Kidney epithelial cell (primary cell): ENCODE measurements at places on chromosomes 3 and 15. TPM values are rescaled to one million over a fixed set of nuclear protein-coding genes. Genes with fewer than 3 reads are reported as not detected.

GRCh38 chr3:151393941-151394340 lies 9.4 kb upstream of the P2RY12 start:
- DNase-seq: no peak

DNA sequence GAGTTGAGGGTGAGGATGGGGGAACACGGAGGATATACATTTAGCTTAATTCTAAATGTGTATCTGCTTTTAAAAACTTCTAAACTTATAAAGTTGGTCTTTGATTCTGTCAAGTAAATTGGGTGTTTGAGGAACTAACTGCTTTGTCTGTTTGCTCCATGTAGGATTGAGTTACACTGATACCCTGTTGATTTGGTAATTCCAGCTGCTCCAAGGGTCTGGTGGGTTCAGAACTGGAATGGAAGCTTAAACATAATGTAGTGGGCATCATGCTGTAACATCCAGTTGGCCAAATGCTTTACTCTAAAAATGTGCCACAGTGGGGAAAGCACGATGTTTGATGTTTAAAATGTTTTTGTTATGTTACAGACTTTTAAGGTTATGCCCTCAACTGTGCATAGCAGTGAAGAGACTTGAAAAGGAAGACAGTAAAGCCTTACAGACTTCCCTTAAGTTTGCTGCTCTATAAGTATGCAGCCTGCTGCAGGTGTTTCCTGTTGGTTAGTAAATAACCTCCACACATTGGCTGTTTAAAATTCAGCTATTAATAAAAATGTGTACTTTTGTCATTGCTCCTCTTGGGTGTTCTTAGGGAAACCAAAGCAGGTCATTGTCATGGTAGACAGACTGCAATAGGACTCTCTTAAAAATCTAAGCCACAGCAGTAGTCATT lies 5.9 kb upstream of the EDEM1 start:
- DNase-seq: no peak

DNA sequence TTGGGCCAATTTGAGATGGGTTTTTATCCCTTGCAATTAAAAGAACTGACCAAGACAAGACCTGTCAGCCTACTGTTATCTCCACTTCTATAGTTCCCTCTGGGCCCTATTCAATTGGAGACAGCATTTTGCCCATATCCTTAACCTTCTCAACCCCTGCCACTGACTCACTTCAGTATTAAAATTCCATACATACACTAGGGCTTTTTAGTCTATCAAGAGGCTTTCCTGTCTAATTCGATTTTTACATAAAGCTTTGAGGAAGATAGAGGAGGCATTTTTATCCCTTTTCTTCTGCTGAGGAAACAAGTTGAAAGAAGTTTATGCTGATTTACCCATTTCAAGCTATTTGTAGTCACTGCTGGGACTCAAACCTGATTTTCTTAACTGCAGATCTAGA lies 51.1 kb downstream of the GTF2E1 start:
- no peak for DNase-seq

DNA sequence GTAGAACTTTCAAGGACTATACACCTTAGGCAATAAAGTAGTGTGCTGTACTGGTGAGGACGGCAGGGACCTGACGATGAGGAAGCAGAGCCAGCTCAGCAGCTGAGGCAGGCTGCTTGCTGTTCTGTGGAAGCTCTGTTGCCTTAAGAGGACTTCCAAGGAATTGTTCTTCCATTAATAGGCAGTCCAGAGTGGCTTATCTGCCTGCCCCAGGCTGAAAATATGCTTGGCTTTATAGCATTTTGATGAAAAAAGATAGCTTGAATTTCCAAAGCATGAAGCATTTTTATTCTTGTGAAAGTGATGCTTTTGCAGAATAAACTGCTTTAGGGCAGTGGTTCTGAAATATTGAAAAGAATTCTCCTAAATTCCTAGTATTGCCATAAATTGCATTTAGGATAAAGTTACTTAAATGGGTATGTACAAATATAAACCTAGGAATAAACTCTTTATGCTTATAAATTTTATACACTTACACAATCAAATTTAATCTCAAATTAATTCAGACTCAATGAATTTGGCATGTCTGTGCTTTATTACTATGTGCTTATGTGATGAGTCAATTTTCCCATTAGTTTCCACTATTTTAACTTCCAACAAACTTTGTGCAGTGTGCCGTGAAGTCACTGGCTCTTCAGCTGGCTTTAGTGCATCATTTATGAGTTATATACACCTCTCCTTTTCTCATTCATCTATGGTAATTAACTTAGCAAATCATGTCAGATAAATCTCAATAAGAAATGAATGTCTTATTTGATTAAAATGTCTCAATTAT lies 231.0 kb upstream of the RASGRP1 start:
- DNase-seq: no peak

DNA sequence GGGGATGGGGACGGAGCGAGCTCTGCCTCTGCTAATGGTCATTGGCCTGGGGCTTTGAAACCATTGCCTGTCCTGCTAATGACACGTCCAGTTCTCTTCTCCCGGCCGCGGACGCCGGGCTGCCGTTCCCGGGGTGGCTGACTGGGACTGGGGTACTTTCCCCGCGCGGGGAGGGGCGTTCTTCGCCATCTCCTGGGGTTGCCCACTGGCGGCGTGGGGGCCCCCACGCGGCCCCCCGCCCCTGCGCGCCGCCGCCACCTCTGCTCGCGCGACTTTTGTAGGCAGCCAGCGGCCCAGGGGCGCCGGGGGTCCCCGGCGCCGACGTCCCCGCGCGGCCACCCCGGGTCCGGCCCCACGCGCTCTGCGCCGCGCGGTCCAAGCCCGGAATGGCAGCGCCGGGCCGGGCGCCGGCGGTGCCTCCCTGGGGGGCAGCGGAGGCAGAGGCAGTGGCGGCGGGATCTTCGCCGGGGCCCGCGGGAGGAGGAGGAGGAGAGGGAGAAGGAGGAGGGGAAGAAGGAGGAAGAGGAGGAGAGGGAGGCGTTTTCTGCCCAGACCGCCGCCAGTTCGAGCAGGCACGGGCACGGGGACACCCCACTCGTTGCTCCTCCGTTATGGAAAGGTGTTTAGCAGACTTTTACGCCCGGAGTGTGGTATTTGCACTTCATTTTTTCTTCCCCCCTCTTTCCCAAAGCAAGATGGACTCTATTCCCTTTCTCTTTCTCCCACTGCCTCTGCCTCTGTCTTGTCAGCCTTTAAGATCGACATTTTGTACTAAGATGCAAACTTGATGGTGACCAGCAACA lies 2.3 kb downstream of the BBX start:
- DNase-seq: no peak

DNA sequence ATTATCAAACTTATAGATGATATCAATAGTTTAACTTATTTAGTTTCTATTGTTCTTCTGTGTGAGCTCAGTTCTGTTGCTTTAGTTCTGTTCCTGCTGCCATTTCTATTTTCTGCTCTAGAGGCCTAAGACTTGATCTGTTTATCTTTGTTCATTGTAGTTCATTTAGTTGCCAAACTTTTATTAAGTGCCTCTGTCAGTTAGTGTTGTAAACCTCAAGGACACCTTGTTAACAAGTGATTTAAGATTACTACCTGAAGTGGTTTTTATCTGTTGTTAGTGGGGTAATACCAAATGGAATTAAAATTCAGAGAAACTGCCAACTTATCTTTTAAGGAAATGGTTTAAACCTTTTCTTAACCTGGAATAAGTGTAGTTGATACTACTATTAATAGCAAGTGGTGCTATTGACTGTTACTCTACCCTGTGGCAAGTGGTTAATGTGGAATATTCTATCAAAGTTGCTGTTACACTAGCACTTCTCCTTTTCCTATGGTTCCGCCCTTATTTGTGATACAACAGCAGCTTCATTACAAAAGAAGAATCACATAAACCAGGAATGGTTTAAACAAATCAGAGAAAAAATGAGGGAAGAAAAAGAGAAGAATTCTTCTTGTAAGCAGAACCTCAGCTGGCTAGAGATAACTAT lies 500.6 kb upstream of the GOLIM4 start:
- no peak for DNase-seq

- no peak for DNase-seq
Observed at GRCh38 chr3:49671291-49672288, 2.6 kb upstream of the APEH start.

DNA sequence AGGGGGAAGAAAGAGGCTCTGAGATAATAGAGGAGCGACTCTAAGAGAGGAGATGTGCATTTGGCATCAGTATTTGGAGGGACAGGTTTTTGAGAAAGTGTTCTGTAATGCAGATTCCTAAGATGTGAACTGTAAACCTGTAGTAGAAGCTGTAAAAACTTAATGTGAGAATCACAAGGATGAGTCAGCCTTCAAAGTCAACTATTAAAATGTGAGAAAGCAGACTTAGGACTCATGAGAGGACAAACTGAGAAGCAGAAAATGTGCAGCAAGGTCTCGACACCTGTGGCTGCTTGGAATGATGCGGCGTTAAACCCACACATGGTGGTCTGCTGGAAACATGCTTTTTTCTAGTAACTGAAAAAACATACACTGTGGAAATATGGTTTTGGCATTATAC lies 36.0 kb downstream of the USP13 start:
- peak; percentile 25 for DNase-seq

DNA sequence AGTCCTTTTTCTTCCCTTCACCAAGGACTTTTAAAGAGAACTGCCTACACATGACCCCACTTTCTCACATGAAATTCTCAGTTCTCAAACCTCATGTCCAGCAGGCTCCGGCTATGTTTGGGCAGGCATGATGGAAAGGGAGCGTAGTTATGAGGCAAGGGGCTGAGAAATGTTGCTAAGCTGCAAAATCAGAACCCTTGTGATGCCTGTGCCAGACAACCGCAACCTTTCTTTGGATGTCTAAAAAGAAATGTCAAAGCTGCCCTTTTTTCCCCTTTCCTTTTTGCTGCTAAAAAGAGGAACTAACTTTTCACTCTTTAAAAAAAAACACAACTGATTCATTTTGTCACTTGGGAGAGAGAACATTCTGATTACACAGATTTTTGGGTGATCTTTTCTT lies 19.2 kb downstream of the GNB4 start:
- no peak for DNase-seq

- DNase-seq: no peak
Observed at GRCh38 chr15:85709250-85709649, 85.5 kb downstream of the KLHL25 start.

DNA sequence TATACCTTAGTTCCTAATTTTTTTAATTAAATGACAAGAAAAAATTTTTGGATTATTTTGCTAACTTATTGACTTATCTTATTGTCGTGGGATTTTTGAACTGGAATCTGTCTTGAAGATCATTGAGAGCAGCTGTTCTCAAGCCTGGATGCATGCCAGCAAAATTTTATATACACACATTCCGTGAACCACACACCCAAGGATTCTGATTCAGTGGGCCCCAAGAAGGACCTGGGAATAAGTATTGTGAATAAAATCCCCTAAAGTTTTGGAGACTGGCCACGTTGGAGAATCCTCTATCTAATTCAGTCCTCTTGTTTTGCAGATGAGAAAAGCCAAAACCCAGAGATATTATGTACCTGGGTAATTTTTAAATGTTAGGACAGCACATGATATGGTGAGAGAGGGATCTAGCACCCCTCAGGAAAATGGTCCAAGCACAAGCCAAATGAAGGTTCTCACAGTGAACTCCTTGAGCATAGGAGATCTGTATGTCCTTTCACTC lies 55.2 kb downstream of the UNC13C start:
- DNase-seq: no peak

- DNase-seq: no peak
Observed at GRCh38 chr3:56762718-56763117, 39.0 kb downstream of the ARHGEF3 start.

- DNase-seq: no peak
Observed at GRCh38 chr3:195356151-195357086, 85.5 kb upstream of the XXYLT1 start.

GRCh38 chr3:138688871-138689299 lies 80.3 kb downstream of the FAIM start:
- DNase-seq: no peak

- DNase-seq: peak; percentile 32
Observed at GRCh38 chr3:164940745-164941144, 137.6 kb downstream of the SI start.

- no peak for DNase-seq
Observed at GRCh38 chr3:9703736-9704346, at the start of gene CPNE9. TSS of gene CPNE9 (plus strand) at chr3:9703833. CDS start at chr3:9703997, 164 bp downstream.

DNA sequence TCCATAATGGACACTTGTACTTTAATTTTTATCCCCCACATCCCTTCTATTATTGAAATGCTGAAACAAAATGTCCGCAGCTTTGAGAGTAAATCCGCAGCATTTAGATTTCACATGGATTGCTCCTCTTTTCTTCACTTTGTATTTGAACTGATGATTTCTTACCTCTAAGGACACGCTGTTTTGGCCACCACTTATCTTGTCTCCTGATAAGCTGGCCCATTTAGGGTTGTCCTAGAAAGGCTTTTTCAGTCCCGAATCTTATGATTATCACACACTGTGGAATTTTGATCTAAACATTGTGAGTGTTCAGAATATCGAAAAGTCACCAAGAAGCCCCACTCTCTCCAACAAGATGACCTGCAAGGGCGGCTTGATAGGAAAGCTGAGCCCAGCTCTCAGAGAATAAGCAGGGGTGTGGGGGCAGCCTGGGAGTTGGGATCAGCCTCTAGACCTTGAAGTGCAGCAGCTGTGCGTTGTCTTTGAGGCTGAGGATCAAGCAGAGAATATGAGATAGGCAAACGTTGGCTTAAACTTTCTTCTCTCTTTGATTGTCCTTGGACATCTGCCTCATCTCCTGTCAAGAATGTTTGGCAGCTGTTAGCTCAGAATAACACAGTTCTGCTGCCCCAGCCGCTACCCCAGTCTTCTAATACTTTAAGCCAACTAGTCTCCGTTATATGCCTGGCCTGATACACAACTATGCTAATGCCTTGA lies 399.7 kb upstream of the NR2F2 start:
- DNase-seq: no peak

DNA sequence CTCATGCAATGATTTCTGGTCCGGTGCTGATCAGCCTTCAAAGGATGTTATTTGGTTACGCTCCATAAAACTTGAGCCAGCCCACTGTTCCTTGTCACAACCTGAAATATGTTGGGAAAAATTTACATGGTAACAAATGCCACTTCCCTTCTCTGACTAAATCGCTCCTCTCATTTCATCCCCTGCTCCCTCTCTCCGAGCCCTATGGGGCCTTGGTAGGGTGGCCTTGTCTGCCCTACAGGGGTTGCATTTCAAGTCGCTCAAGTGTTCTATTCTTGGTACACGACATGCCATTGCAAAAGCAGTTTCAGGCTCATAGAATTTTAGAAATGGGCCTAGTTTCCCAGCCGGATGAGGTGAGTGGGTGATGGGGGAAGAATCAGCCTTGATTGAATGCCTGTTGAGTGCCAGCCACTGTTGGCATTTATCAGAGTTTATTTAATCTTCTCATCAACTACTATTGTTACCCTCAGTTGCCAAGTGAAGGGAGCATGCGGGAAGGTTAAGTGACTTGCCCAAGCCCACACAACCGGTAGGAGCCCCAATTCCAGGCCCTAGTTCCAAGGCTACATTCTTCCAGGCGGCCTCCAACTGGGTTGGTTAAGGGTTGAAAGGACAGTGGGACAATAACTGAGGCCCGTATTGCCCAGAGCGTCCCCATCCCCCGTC lies 961 bp upstream of the ABHD2 start:
- DNase-seq: no peak

Gene TEX9
- total RNA-seq: 5.2 and 8.8 TPM in 2 replicates

Gene UBAP1L
- 0.68 and 1.2 TPM in 2 replicates for total RNA-seq

Gene LINGO1
- 1.2 and 4.8 TPM in 2 replicates for total RNA-seq

Gene SSUH2
- not detected in 2 replicates for total RNA-seq

Gene SCN5A
- 3.8 and 6.4 TPM in 2 replicates for total RNA-seq

Gene RLBP1
- not detected in 2 replicates for total RNA-seq

Gene TGFBR2
- 33.4 and 34.4 TPM in 2 replicates for total RNA-seq

Gene PRSS50
- total RNA-seq: 0.07 and 0.29 TPM in 2 replicates

Gene COL8A1
- 24.4 TPM in 2 replicates for total RNA-seq

Gene PP2D1
- not detected in 2 replicates for total RNA-seq

Gene GOLGA6B
- not detected in 2 replicates for total RNA-seq

Gene ZDHHC23
- total RNA-seq: 4.7 and 8.4 TPM in 2 replicates

Gene CEMIP
- total RNA-seq: under 0.01 and 0.07 TPM in 2 replicates

Gene CFAP92
- 0.50 and 1.7 TPM in 2 replicates for total RNA-seq

Gene FYTTD1
- 24.5 and 30.9 TPM in 2 replicates for total RNA-seq

Gene BOC
- total RNA-seq: 3.4 and 4.7 TPM in 2 replicates
